ENCODE measurements at places on chromosomes 2 and 18. TPM values are rescaled to one million over a fixed set of nuclear protein-coding genes. Genes with fewer than 3 reads are reported as not detected.

- H3K27ac ChIP-seq: peak overlapping the region; percentile 85
- no peaks in the 10 kb centered on the region for H3K27me3 ChIP-seq
- H3K4me3 ChIP-seq: no peak overlapping the region
- H3K4me1 ChIP-seq: peaks cover 4% of the 10 kb centered on the region
- H3K36me3 ChIP-seq: peaks cover 26% of the 10 kb centered on the region
- DNase-seq: no peak
Measured at GRCh38 chr2:44705876-44706480, 235.5 kb upstream of the SIX3 start.

Gene TCF4
- total RNA-seq: 55.9 TPM

Gene UGT1A3
- not detected for total RNA-seq

Gene CROCC2
- not detected for total RNA-seq

DNA sequence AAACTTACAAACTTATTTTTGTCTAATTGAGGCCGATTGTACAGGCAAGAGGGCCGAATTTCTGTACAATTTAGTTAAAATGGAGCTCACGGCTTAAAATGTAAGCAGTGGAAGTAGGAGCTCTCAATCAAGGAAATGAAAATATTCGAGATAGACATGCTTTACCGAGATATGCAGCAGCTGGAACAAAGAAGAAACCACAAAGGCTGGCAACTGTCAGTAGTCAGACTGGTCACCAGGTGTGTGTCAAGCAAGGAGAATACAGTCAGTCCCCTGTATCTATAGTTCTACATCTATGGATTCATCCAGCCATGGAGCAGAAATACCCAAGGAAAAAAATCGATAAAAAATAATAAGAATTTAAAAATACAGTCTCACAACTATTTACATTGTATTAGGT is 122.6 kb downstream of the WDSUB1 start:
- no peaks in the 10 kb centered on the region for H3K27me3 ChIP-seq
- no peak overlapping the region for H3K27ac ChIP-seq
- no peak overlapping the region for H3K4me3 ChIP-seq
- H3K36me3 ChIP-seq: peaks cover 81% of the 10 kb centered on the region

GRCh38 chr18:41820784-41821183 is 134.2 kb upstream of the PIK3C3 start:
- no peaks in the 10 kb centered on the region for H3K36me3 ChIP-seq
- H3K27ac ChIP-seq: no peak overlapping the region
- H3K4me3 ChIP-seq: no peak overlapping the region
- DNase-seq: no peak
- peaks cover 3% of the 10 kb centered on the region for H3K4me1 ChIP-seq
- no peaks in the 10 kb centered on the region for H3K27me3 ChIP-seq

Gene NEB
- 4.4 TPM for total RNA-seq

DNA sequence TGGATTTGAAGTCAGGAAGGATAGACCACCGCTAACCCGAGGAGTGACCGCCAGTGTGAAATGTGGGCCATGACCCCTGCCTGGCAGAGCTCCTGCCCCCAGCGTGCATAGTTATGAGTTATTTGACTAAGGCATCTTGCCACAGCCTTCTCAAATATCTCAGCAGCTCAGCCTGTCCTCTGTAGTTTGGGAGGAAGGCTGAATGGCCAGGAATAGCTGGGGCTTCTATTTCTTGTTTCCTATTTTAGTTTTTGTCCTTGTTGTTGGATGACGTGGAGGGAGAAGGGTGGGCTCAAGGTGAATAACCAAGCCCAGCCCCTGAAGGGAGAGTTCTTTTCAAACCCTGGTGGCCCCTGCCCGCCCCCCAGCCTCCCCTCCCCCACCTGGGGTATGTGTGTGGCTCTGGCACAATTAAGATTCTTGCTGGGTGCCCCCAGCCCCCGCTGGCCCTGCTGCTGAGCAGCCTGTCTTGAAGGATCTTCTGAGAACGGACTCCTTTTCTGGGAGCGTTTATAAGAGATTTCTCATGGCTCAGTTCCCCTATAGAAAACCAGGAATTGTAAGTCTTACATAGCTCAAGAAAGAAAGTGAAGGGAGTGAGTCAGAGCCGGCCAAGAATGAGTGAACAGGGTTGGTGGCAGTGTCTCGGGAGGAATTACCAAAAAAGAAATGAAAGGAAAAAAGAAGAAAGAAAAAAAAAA is 157.4 kb downstream of the GLI2 start:
- peak overlapping the region; percentile 99 for H3K27ac ChIP-seq
- no peaks in the 10 kb centered on the region for H3K27me3 ChIP-seq
- H3K4me3 ChIP-seq: no peak overlapping the region
- DNase-seq: no peak

- peak; percentile 71 for DNase-seq
- no peak overlapping the region for H3K27ac ChIP-seq
- H3K4me1 ChIP-seq: no peaks in the 10 kb centered on the region
- no peak overlapping the region for H3K4me3 ChIP-seq
Measured at GRCh38 chr2:72367530-72368225, 220.0 kb upstream of the CYP26B1 start.

DNA sequence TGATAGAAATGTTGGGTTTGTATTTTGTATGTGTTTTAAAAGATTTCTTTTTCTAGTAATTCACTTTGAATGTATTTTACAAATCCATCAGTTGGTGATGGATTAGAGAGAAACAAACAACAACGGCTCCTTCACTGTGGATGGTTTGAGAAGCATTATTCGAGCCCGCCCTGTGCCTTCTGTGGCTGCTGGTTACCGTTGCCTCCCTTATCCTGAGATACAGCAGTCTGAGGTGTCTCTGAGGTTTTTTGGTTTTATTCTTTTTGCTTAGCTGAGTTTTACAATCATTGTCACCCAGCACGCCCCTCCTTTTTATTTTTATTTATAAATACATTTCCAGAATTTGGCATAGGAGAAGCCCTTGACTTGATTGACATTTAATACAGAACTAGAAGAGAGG is 168.3 kb downstream of the BABAM2 start:
- H3K27me3 ChIP-seq: no peaks in the 10 kb centered on the region
- H3K36me3 ChIP-seq: no peaks in the 10 kb centered on the region
- no peak overlapping the region for H3K27ac ChIP-seq
- H3K4me3 ChIP-seq: no peak overlapping the region
- no peaks in the 10 kb centered on the region for H3K4me1 ChIP-seq

DNA sequence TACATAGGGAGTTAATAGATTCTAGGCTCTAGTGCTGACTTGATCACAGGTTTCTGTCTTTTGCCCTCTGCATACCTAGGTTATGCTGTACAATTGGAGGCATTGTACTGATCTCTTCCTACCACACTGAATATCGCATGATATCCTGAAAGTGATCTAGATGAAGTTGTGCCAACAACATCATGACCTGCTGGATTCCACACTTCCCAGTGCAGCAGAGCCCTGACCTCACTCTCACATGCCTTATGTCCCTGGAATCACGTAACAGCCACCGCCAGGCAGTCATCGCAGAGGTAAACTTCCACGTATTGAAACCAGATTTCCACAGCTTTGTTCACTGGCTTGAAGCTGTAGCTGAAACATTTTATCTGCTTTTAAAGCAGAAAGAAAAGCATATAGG is 214.0 kb downstream of the ANKRD30B start:
- no peaks in the 10 kb centered on the region for H3K36me3 ChIP-seq
- H3K4me3 ChIP-seq: no peak overlapping the region
- no peaks in the 10 kb centered on the region for H3K27me3 ChIP-seq
- no peak for DNase-seq
- H3K4me1 ChIP-seq: no peaks in the 10 kb centered on the region
- no peak overlapping the region for H3K27ac ChIP-seq

Gene ITGA6
- 45.7 TPM for total RNA-seq

Gene FAM237A
- not detected for total RNA-seq

Gene CIB4
- total RNA-seq: not detected

Gene DLGAP1
- 11.5 TPM for total RNA-seq

Data from endodermal cell (in vitro differentiated cells).